ENCODE measurements at places on chromosomes 16 and 17. TPM values are rescaled to one million over a fixed set of nuclear protein-coding genes. Genes with fewer than 3 reads are reported as not detected.

- H3K4me3 ChIP-seq: no peak overlapping the region
- DNase-seq: no peak
- H3K4me1 ChIP-seq: no peaks in the 10 kb centered on the region
- no peaks in the 10 kb centered on the region for H3K27me3 ChIP-seq
- no peaks in the 10 kb centered on the region for H3K36me3 ChIP-seq
Measured at GRCh38 chr16:11611871-11612664, 25.3 kb upstream of the LITAF start.

GRCh38 chr16:12160249-12160648 is 183.7 kb downstream of the SNX29 start:
- no peaks in the 10 kb centered on the region for H3K27me3 ChIP-seq
- no peak overlapping the region for H3K27ac ChIP-seq
- H3K4me3 ChIP-seq: no peak overlapping the region
- H3K36me3 ChIP-seq: no peaks in the 10 kb centered on the region
- DNase-seq: no peak

GRCh38 chr17:29592850-29593551 is at the start of gene ANKRD13B:
TSS of gene ANKRD13B (plus strand) at chr17:29593132. CDS start at chr17:29593622, 490 bp downstream.
- H3K27ac ChIP-seq: no peak within 1 kb of the TSS
- H3K36me3 ChIP-seq: no peaks in the 10 kb centered on the region
- no peak for DNase-seq
- H3K27me3 ChIP-seq: no peaks in the 10 kb centered on the region
- H3K4me1 ChIP-seq: peaks cover 45% of the 10 kb centered on the region

DNA sequence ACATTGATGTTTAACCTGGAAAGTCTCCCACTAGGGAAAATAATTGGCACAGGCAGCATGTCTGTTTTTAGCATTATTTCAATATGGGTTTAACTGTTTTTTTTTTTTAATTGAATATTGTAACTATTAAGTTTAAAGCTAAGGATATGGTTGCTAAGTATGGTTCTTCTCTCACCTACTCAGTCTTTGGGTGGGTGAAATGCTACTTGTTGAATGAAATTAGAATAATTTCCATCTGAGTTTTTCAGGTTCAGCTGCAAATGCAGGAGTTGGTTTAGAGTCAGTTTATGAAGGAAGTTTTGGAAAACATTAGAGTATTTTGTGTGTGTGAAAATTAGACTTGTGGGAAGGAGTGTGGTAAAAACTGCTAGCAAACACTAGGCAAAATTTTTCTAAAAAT is 93.5 kb downstream of the PRKCA start:
- H3K36me3 ChIP-seq: no peaks in the 10 kb centered on the region
- no peaks in the 10 kb centered on the region for H3K27me3 ChIP-seq
- H3K4me1 ChIP-seq: peaks cover 12% of the 10 kb centered on the region
- H3K4me3 ChIP-seq: no peak overlapping the region

The TOM1L1 gene
- polyA plus RNA-seq: 34.8 TPM

The EPN3 gene
- 1.2 TPM for polyA plus RNA-seq

Data from adrenal gland (tissue), 19 donors.